Lower lobe of right lung (tissue), 2 donors: ENCODE measurements at places on chromosomes 4 and X. TPM values are rescaled to one million over a fixed set of nuclear protein-coding genes. Genes with fewer than 3 reads are reported as not detected.

- H3K36me3 ChIP-seq, result peaks cover 7% of the 10 kb centered on the region
- no peaks in the 10 kb centered on the region for H3K4me1 ChIP-seq
- no peak overlapping the region for H3K4me3 ChIP-seq
- no peak overlapping the region for H3K27ac ChIP-seq
- DNase-seq, result no peak
- H3K27me3 ChIP-seq, result no peaks in the 10 kb centered on the region
Observed at GRCh38 chr4:137519406-137519805, 12.9 kb downstream of the PCDH18 start.

DNA sequence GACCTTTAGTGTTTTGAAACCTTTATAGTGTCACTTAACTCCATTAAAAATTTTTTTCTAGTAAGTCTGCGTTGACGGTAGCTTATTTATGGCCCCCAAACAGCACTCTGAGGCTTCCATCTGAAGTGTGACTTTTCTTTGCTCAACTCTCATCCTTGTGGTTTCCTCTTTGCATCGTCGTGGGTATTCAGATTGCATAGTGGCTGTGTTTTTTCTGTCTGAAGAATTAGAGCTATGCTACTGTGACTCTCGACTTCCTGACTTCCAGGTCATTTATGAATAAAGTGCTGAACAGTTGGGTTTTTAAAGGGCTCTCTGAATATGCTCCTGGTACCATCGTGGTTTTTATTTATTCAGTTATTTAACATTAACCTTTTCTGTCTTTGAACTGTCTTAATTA lies 44.9 kb downstream of the JADE1 start:
- no peaks in the 10 kb centered on the region for H3K4me1 ChIP-seq
- no peak overlapping the region for H3K27ac ChIP-seq
- no peaks in the 10 kb centered on the region for H3K27me3 ChIP-seq
- H3K36me3 ChIP-seq, result peaks cover 96% of the 10 kb centered on the region

GRCh38 chr4:112770114-112770513 lies 133.2 kb downstream of the LARP7 start:
- no peaks in the 10 kb centered on the region for H3K4me1 ChIP-seq
- no peak overlapping the region for H3K27ac ChIP-seq
- H3K4me3 ChIP-seq, result no peak overlapping the region
- H3K27me3 ChIP-seq, result no peaks in the 10 kb centered on the region
- no peaks in the 10 kb centered on the region for H3K36me3 ChIP-seq

GRCh38 chrX:13965531-13965930 lies 64.2 kb downstream of the GEMIN8 start:
- no peak overlapping the region for H3K27ac ChIP-seq
- H3K27me3 ChIP-seq, result no peaks in the 10 kb centered on the region
- no peak overlapping the region for H3K4me3 ChIP-seq
- H3K4me1 ChIP-seq, result no peaks in the 10 kb centered on the region

DNA sequence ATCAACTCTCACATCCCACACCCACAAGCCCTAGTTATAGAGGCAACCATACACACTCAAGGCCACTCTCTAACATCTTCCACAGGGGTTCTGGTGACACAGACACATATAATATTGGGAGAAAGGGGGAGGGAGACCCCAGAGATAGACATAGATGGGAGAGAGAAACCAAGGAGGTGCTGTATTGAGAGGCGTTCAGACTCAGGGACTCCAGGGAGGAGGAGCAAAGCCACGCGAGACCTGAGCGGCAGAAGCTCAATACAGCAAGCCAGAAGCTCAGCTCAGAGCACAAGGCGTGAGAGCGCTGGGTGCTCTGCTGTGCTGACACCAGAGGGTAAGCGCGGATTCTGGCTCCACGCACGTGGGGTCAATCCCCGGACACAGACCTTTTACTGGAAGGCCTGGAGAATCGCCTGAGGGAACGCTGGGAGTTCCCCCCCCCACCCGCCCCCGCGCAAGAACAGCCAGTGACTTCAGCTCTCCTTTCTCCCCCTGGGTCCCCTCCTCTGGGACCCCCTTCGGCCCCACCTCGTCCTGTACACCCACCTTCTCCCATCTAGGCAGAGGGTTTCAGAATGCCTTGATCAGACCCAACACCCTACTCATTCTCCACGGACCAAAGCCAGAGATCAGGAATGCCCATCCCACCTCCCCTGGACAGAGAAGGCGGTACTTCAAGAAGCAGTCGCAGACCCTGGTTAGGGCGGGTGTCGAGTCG lies 8.7 kb downstream of the MSX1 start:
- H3K36me3 ChIP-seq, result no peaks in the 10 kb centered on the region
- peaks cover 99% of the 10 kb centered on the region for H3K27me3 ChIP-seq
- peaks cover 14% of the 10 kb centered on the region for H3K4me1 ChIP-seq
- DNase-seq, result no peak
- no peak overlapping the region for H3K27ac ChIP-seq
- no peak overlapping the region for H3K4me3 ChIP-seq

DNA sequence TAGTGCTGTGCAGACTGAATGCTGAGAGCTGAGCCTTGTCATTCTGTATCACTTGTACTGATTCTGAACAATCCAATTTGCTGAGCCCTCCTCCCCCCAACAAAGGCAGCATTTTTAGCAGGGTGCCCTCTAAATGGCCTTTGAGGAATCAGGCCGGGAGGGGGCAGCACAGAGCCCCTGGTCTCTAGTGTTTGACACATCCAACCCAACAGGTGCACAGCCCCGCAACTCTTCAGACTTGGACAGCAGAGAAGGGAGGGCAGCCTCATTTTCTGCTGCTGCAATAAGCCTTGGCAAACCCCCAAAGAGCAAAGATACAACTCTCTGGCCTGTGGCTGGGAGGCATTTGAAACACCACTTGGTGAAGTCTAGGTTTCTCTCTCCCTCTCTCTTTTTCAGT lies 3.4 kb downstream of the ATP1B4 start:
- peak; percentile 51 for DNase-seq
- no peaks in the 10 kb centered on the region for H3K4me1 ChIP-seq
- H3K27ac ChIP-seq, result no peak overlapping the region
- no peaks in the 10 kb centered on the region for H3K27me3 ChIP-seq

- no peaks in the 10 kb centered on the region for H3K4me1 ChIP-seq
- no peak overlapping the region for H3K27ac ChIP-seq
- H3K27me3 ChIP-seq, result no peaks in the 10 kb centered on the region
- H3K36me3 ChIP-seq, result no peaks in the 10 kb centered on the region
- no peak overlapping the region for H3K4me3 ChIP-seq
Observed at GRCh38 chr4:3790006-3790561, 23.9 kb downstream of the ADRA2C start.

DNA sequence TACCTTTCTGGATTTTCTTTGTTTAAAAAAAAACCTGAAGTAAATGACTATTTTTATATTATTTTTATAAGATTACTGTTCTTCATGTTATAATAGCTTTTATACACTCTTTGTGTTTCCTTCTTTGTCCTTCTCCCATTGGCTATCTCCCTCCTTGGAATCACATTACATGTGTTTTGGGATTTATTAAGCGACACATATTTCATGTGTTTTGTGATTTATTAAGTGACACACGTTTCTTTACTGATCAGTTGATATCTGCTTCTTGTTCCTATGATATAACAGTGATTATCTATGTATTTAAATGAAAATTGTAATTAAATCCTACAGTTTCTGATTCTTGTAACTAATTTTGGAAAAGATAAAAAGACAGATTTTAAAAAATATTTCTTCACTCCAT lies 817.3 kb upstream of the AGA start:
- no peak overlapping the region for H3K27ac ChIP-seq
- H3K27me3 ChIP-seq, result no peaks in the 10 kb centered on the region
- H3K4me1 ChIP-seq, result no peaks in the 10 kb centered on the region
- H3K4me3 ChIP-seq, result no peak overlapping the region
- H3K36me3 ChIP-seq, result no peaks in the 10 kb centered on the region
- no peak for DNase-seq

DNA sequence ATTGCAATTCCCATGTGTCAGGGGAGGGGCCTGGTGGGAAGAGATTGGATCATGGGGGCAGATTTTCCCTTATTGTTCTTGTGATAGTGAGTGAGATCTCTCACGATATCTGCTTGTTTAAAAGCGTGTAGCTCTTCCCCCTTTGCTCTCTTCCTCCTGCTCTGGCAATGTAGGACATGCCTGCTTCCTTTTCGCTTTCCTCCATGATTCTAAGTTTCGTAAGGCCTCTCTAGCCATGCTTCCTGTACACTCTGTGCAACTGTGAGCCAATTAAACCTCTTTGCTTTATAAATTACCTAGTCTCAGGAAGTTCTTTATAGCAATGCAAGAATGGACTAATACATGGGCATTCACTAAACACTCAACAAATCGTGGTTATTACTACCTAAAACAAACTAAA lies 37.2 kb upstream of the PAPSS1 start:
- no peak for DNase-seq
- H3K27ac ChIP-seq, result no peak overlapping the region
- no peaks in the 10 kb centered on the region for H3K4me1 ChIP-seq
- no peaks in the 10 kb centered on the region for H3K36me3 ChIP-seq

DNA sequence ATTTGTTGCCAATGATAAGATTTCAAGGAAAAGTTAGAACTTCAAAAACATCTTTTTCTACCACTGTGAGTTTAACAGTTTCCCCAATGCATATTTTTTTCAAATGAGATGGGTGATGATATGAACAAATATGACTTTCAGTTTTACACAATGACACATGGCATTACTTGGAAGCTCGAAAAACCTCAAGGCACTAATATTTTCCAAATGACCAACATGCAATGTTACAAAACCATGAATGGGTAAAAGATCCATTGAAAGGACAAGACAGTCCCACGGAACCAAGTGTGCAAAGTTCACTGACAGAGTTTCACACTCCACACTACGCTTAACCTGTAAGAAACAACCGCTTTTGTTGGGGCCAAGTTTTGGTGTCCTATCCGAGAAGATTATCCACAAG lies 84.5 kb downstream of the CD99L2 start:
- no peak overlapping the region for H3K4me3 ChIP-seq
- no peaks in the 10 kb centered on the region for H3K4me1 ChIP-seq
- no peaks in the 10 kb centered on the region for H3K36me3 ChIP-seq
- no peaks in the 10 kb centered on the region for H3K27me3 ChIP-seq
- no peak overlapping the region for H3K27ac ChIP-seq
- DNase-seq, result no peak

GRCh38 chrX:17547658-17548057 lies 172.7 kb downstream of the NHS start:
- H3K4me1 ChIP-seq, result no peaks in the 10 kb centered on the region
- peak; percentile 63 for DNase-seq
- H3K36me3 ChIP-seq, result no peaks in the 10 kb centered on the region
- H3K27me3 ChIP-seq, result no peaks in the 10 kb centered on the region
- H3K27ac ChIP-seq, result no peak overlapping the region
- H3K4me3 ChIP-seq, result no peak overlapping the region

Gene CLIC2
- total RNA-seq, result 53.4 TPM

GRCh38 chrX:31580227-31580626 lies 508.4 kb upstream of the FTHL17 start:
- no peak overlapping the region for H3K27ac ChIP-seq
- H3K4me3 ChIP-seq, result no peak overlapping the region
- no peak for DNase-seq
- H3K4me1 ChIP-seq, result no peaks in the 10 kb centered on the region
- no peaks in the 10 kb centered on the region for H3K27me3 ChIP-seq

GRCh38 chrX:77293331-77293995 lies 153.7 kb upstream of the FGF16 start:
- H3K27ac ChIP-seq, result no peak overlapping the region
- H3K36me3 ChIP-seq, result no peaks in the 10 kb centered on the region
- no peak for DNase-seq
- H3K27me3 ChIP-seq, result no peaks in the 10 kb centered on the region

GRCh38 chr4:185711726-185712125 lies 100.3 kb downstream of the SORBS2 start:
- H3K4me1 ChIP-seq, result peaks cover 14% of the 10 kb centered on the region
- H3K27me3 ChIP-seq, result no peaks in the 10 kb centered on the region
- DNase-seq, result no peak

DNA sequence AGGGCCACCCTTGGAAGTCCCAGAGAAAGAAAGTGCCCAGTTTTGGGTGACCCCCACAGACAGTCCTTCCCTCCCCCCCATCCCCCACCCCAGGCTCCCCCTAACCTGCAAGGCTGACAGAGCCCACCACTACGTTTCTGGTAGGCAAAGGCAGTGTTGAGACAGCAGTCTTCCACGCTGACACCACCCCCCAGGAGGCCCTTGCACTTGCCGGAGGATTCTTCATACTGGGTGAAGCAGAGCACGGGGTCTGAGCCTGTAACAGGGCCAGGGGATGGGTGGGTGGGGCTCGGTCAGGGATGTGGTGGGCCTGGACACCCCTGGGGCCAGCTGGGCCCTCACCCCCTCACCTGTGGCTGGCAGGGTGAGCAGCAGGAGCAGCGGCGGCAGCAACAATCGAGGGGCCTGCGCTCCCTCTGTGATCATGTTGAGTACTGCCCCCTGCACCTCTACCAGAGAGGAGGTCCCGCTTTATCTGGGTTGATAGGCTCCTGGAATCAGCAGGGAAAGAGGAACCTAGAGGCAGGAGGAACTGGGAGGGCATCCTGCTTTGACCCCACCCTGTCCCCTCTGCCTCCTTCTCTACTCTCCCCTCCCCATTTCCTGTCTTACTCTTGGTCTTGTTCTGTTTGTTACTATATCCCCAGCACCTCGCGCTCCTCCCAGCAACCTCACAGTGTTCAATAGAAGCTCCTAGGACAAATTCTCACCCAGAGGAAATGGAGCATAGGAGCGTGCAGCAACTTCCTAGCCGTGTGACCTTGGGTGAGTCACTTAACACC lies at the start of gene CFP:
TSS of gene CFP (minus strand) at position 512 of the 782 bp plus-strand sequence. CDS start at position 426, 86 bp downstream.
- H3K4me3 ChIP-seq, result peak within 1 kb of the TSS; percentile 34
- H3K27me3 ChIP-seq, result no peaks in the 10 kb centered on the region
- no peaks in the 10 kb centered on the region for H3K4me1 ChIP-seq
- no peak for DNase-seq
